Activated T-helper 1 cell treated with Interleukin-2 at 50 U/mL for 16 hours (primary cell): ENCODE measurements at places on chromosomes 3 and 15.

DNA sequence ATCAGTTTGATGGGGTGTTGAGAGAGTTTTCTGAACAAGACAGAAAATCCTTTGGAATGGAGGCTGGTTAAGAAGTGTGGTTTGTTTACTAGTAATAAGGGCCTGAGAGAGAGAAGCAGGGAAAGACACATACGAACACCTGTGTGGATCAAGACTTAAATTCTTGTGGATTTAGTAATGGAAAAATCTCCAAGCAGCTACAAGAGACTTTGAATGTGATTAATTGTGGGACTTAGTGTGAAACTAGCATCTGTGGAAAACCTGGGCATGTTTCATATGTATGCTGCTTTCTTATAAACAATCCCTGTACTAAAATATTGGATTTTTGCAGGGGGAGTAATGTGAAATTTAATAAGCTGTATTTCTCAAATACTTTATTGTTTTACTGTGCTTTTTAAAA lies 399.1 kb downstream of the SI start:
- no peak for DNase-seq

DNA sequence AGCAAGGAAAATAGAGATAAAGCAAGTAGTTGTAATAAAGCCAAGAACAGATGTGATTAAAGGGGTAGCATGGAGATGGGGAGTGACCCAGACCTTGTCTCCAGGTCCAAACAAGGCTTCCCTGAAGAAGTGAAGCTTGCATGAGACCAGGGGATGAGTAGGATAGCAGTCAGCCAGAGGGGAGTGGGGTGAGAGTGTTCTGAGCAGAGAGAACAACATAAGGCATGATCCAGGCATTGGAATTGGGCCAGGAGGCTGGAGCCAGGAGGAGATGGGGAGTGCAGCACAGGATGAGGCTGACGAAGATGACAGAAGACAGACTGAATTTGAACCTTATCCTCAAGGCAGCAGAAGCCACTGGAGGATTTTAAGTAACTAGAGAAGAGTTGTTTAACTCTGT lies 7.2 kb downstream of the TMOD2 start:
- DNase-seq = no peak

GRCh38 chr3:75220932-75221331 lies 443.2 kb upstream of the FRG2C start:
- DNase-seq = no peak

DNA sequence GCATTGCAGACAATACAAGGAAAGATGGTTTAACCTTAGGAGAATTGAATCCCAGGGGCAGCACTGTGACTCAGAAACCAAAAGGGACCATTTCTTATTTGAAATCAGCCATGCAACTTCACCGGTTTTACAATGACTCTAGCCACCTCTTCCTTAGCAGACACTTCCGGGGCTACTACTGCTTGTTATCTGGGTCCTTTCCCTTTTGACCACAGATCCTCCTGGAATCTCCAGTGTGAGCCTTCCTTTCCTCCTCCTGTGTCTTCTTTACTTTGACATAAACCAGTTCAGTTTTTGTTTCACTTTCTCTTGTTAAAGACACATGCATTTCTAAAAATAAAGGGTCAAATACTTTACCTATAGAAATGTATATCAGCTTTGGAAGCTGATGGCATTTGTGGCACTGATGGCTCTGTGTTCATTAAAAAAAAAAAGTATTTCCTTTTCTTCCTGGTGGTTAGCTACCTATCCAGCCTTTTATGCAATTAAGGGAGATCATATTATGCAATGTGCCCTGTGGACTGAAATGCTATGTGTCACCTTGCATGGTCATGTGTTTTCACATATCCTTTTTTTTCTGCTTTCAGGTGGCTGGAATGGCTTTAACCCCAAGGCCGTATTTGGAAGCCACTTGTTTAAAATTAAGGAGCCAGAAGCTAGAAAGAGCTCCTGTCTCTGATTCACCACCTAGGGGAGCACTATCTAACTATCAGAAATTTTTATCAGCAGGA lies 296.2 kb downstream of the CHL1 start:
- DNase-seq = no peak

DNA sequence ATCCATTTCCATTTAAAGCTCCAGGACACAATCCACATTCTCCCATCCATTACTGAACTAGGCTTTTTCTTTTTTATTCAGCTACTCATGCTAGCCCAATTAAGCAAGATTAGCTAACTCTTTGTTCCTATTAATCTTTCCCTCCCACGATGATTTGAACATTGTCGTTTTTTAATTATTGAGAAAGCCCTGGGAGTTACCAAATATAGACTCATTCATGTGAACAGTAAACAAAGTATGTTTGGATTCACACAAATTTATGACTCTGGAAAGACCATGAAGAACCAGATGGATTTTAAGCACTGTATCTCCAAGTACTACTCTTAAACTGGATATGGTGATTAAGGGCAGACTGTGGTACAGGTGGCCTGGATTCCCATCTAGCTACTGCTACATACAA lies 82.2 kb downstream of the STRIT1 start:
- DNase-seq = no peak

GRCh38 chr3:128247666-128248409 lies 94.6 kb downstream of the EEFSEC start:
- DNase-seq = no peak

DNA sequence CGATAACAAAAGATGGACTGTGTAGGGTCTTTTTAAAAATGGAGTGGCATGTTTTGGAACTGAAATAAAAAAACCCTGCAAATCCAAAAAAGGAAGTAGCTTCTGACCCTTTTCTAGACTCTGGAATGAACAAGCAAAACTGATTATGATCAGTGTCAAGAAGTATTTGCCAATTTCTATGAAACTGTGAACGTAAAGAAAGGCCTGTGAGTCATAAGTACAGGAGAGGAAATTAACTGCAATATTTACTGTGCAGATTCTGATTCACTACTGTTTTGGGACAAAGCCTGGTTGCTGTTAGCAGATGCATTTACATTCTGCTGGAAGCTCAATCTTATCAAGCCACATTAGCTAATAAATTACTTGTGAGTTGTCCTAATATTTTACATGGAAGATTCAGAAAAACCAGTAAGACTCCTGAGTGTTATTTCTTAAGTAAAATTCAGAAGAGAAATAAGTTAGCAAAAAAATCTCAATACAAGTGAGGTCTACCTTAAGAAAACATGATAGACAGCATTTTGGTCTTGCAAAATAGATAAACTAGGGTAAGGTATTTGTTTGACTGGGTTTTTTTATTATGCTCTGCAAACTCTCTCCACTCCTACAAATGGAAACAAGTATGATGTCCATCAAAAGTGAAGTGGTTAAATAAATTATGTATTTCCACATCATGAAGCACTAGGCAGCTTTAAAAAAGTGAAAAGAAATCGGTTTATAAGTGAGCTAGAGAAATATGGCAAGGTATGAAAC lies 90.2 kb upstream of the LMOD3 start:
- DNase-seq = no peak

- DNase-seq = no peak
Measured at GRCh38 chr3:192929146-192929545, 11.5 kb upstream of the MB21D2 start.

- peak; percentile 32 for DNase-seq
Measured at GRCh38 chr15:90300988-90301706, 35.7 kb downstream of the NGRN start.

DNA sequence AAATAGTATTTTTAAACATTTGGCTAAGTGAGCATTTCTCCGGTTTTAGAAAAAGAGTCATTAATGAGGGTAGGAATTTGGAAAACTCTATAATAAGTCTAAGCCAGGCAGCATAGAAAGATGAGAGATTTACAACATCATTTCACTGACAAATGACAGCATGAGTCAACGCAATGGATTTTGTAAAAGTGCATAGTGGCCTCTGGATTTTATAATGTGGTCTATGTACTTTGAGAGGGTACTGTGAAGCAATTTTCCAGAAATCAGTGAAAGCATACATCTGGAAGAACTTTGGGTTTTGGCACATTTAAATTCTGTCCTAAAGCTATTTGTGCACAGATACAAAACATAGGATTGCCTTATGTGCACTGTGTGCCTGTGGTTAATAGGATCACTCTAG lies 130.8 kb upstream of the CCNL1 start:
- no peak for DNase-seq

DNA sequence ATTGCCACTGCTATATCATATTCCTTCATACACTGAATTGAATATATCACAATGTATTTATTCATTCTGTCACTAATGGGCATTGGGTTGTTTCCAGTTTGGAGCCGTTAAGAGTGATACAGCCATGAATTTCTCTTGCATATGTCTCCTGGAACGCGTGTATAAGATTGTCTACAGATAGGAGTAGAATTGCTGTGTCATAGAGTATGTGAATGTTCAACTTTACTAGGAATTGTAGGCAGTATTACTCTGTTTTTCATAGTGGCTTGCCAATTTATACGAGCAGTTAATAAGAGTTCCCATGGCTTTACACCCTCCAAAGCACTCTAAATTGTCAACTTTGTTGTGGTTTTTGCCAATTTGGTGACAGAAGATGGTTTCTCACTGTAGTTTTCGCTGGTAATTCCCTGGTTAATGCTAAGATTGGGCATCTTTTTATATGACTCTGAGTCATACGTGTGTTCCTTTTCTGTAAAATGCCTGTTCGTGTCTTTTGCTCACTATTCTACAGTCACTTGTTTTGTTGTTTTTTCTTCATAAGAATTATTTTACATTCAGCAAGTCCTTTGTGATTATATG lies 136.1 kb upstream of the LIPC start:
- no peak for DNase-seq

GRCh38 chr15:89903015-89903857 lies 9.4 kb upstream of the AP3S2 start:
- no peak for DNase-seq

GRCh38 chr3:156611870-156612494 lies 57.1 kb upstream of the SSR3 start:
- DNase-seq = no peak

GRCh38 chr15:63678393-63678792 lies 81.2 kb downstream of the FBXL22 start:
- no peak for DNase-seq

GRCh38 chr3:81033684-81034083 lies 727.8 kb downstream of the GBE1 start:
- no peak for DNase-seq

- DNase-seq = no peak
Measured at GRCh38 chr3:152298393-152299248, 29.9 kb downstream of the MBNL1 start.

DNA sequence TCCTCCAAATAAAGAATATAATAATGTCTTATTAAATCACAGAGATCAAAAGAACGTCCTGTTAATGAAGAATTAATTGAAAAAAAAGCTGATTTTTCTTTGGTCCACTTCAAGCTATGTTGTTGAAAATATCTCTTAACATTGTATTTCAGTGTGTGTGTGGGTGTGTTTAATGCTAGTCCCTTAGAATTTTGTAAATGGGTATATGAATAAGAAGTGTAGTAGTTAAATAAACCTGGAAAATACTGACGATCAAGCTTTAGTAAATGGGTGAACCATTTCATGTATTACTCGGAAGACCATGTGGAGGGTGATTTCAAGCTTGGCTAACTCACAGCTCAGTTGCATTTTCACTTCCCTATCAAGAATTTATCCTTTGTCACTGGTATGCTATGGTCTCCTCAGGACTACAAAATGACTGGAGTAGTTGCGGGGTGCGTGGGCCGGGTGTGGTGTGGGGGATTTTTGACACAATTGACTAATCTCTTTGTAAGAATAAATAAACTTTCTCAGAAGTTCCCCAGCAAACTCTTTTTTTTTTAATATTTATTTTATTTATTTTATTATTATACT lies 586.4 kb downstream of the GRM7 start:
- DNase-seq = no peak

DNA sequence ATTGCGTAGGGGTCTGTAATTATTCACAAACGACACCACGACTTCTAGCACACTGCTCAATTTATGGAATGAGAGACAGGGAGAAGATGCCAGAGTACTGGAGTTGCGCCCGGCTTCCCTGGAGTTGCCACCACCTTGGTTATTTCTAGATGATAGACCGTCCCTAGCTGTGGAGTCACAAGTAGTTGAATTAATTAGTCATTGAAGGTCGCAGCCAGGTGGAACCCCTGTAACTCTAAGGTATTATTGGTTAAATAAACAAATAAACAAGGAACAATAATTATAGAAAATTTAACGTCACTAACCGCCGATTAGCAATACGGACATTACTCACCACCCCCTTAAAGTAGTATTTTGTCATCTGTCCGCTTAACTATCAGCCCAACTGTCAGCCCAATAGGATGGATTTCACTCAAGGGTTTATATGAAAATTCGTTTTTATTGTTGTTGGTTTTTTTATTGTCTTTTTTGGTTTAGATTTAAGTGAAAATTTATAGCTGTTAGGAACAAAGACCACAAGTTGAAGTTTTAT lies 911 bp upstream of the AZI2 start:
- no peak for DNase-seq

- no peak for DNase-seq
Measured at GRCh38 chr3:10574101-10574620, 68.8 kb upstream of the ATP2B2 start.

- no peak for DNase-seq
Measured at GRCh38 chr3:11563865-11564185, 79.9 kb downstream of the VGLL4 start.

DNA sequence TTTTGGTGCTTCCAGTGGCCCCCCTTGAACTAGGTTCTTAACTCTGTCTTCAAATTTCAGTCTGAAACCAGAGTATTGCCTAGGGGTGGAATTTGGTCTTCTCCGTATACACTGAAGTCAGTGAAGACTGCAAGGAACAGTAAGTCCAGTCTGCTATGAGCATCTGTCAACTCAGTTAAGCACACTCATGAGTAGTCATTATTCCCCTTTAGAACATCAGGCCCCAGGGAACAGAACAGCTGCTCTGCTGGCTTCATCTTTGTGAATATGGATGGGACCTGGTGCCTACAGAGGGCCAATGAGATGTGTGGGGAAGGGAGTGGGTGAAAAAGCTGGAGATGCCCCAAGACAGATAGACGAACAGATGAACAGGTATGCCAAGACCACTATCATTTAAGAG lies 85.2 kb upstream of the PRR23C start:
- no peak for DNase-seq

DNA sequence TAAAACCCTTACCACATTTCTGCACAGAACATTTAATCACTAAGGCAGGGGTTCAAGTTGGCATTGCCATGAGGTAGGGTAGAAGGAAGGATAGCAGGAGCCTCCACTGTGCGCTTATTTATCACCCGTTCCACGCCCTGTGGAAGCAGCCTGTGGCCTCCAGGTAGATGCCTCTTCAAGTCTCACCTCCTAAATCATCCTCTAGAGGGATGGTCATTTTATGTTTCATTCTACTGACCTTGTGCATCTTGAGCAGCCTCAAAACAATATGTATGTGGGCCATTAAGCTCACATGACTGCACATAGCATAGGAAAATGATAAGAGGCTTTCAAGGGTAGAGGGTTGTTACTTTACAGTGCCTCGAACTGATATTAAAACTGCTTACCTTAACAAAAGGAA lies 546.2 kb downstream of the GRM7 start:
- no peak for DNase-seq
